ENCODE measurements at places on chromosomes 5 and 9. TPM values are rescaled to one million over a fixed set of nuclear protein-coding genes. Genes with fewer than 3 reads are reported as not detected.

Gene SLC34A3
- not detected for total RNA-seq

Gene PHF24
- 0.88 TPM for total RNA-seq

Gene PCDHGC3
- total RNA-seq = 67.3 TPM

Gene PDCD1LG2
- 5.4 TPM for total RNA-seq

Gene GPR151
- not detected for total RNA-seq

Gene EDIL3
- 205 TPM for total RNA-seq

Gene LCN1
- not detected for total RNA-seq

Gene SLC34A1
- total RNA-seq = not detected

Gene LHX3
- not detected for total RNA-seq

Gene C5orf52
- total RNA-seq = not detected

Gene CEMIP2
- 101 TPM for total RNA-seq

Gene IRX1
- total RNA-seq = 4.3 TPM

DNA sequence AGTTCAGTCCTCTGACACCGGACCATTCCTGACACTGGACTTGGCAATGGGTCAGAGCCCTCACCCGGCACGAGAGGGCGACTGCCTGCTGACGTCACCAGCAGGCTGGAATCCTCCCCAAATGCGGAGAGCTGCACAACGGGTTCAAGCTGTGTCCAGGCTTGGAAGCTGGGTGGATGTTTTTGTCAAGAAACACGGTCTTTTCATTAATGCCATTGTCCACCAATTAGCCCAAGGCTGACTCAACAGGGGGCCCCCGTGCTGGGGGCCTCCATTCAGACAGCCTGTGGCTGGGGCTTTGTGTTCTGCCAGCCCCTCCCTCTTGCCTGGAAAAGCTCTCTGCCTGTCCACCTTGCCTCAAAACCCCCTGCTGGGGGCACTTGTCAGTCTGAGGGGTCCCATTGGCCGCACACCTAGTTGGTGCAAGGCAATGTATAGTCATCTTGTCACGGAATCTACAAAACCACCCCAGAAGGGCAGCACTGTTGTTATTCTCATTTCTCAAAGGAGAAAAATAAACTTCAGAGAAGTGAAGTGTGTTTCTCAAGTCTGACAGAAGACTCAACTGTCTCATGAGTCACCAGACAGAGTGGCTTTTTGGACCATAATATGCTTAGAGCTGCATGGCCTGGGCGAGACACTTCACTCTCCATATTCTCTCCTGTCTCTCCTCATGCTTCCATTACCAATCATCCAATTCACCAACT lies 24.6 kb downstream of the NDUFA8 start:
- DNase-seq = no peak

GRCh38 chr5:59732301-59732700 lies 161.2 kb downstream of the PDE4D start:
- DNase-seq = no peak

GRCh38 chr5:174083056-174083827 lies 37.7 kb downstream of the NSG2 start:
- DNase-seq = no peak

- DNase-seq = no peak
Observed at GRCh38 chr5:55864606-55865541, 13.7 kb downstream of the IL31RA start.

- peak; percentile 87 for DNase-seq
Observed at GRCh38 chr5:132251220-132251725, 6.2 kb upstream of the PDLIM4 start.

DNA sequence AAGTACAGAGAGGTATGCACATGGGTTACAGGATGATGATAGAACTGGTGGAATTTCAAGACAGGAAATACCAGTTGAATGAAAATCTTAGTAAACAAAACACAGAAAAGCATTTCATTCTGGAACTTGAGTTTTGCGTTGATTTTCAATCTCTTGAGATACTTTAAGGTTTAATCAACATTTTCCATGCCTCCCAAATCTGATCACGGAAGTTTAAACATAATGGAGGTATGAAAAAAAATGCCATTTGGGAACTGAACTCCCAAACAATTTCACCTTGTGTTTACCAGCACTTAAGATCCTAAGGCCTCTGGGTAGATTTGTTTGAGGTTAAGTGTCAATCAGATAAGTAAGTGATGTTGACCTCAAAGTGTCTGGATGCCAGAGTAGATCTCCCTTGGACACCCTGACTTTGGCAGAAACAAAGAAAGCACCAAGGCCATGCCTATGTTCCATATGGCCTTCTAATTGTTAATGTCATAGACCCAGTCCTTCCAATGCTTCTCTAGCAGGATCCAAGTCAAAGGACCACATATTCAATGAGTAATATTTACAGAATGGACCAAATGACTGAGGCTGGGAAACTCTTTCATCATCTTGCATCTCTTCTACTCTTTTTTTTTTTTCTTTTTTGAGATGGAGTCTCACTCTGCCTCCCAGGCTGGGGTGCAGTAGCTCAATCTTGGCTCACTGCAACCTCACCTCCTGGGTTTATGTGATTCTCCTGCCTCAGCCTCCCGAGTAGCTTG lies 216.9 kb downstream of the ARRDC3 start:
- DNase-seq = no peak

DNA sequence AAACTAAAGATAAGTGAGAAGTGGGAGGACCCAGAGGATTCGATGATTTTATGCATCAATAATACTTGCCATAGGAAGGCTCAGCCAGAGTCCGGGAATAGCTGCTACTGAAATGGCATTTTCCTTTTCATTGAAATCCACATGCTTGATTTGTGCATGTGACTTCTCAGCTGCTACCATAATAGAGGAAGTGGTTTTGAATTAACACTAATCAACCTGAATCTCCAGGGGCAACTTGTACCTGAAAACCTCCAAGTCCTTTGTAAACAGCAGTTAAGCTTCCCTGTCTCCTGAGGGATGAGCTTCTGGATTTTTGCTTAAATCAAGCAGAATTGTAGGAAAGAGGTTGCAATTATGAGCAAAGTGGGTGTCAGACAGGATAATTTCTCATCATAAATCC lies 124.9 kb downstream of the PPP2R2B start:
- DNase-seq = no peak

DNA sequence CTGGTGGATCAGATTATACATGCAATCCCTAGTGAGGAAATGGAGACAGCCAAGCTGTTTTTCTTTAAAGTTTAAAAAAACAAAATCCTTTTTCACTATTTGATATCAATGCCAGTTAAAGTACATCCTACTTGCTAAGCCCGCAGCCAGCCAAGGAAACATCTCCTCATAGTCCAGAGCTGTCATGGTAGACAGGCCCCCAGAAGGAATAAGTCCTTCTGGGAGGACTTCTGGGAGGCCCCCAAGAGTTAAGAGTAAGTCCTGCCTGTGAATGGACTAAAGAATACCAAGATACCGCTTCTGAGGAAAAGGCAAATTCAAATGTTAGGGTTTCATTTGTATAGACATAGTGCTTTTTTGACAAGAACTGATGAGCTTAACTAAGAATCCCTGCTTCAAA lies 38.3 kb downstream of the MOCS2 start:
- DNase-seq = no peak

DNA sequence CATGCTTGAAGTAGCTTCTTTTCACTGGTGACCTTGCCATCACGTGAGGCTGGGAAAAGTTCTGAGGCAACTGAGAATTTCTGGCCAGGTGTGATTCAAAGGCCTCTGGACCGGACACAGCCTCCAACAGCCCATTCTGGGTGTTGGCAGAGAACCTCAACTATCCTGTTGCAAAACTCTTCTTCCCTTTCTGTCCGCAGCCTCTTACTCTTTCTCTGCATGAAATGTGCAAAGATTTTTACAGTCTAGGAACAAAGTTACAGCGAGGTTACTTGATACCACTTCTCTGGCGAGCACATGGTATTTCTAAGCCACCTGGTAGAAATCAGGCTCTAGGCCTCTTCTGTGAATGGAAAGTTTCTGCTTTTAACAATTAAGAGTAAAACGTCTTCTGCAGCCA lies 79.2 kb downstream of the FREM1 start:
- DNase-seq = no peak

DNA sequence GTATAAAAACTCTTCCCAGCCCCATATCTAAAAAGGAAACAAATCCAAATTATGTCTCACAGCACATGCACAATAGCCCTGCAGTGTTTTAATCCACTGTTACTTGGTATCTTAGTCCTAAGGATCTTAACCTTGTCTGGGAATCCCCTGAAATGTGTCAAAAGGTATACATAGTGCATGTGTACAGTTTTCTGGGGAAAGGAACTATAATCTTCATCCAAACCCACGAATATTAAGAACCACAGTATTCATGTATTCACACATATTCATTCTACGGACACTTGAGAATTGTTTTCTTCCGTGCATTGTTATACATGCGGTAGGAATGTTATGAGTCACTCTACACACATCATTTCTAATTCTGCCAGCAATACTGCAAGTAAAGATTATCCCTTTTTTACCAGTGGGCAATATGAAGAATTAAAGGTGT lies 47.8 kb upstream of the SNX2 start:
- no peak for DNase-seq

GRCh38 chr5:10533226-10533625 lies 30.6 kb upstream of the ANKRD33B start:
- DNase-seq = no peak

GRCh38 chr9:122130837-122131236 lies 28.7 kb downstream of the NDUFA8 start:
- DNase-seq = no peak

- peak; percentile 41 for DNase-seq
Observed at GRCh38 chr5:644971-645370, 32.8 kb downstream of the CEP72 start.

GRCh38 chr5:129904102-129904666 lies at the start of gene CHSY3:
Gene CHSY3, plus strand, starts transcription at chr5:129904465.
- peak; percentile 96 for DNase-seq

DNA sequence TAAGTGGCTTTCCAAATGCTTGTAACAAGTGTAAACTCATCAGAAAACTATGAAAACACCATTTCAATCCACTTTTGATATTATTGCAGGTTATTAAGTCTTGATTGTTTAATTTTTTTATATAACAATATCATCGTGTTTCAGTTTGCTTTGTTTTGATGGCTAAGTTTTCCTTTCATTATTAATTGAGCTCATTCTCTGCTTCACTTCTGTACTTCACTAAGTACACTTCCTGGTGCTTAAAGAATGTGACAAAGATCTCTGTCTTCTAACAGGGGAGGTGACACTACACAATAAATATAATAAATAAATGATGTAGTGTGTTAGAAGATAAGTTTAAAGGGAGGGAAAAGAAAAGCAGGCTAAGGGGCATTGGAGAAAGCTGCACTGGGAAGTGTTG lies 13.0 kb upstream of the RAD23B start:
- no peak for DNase-seq

GRCh38 chr5:77239126-77239741 lies 28.8 kb downstream of the PDE8B start:
- no peak for DNase-seq

All from aorta (tissue), 5 donors.